ENCODE measurements at places on chromosomes 7 and 10.

DNA sequence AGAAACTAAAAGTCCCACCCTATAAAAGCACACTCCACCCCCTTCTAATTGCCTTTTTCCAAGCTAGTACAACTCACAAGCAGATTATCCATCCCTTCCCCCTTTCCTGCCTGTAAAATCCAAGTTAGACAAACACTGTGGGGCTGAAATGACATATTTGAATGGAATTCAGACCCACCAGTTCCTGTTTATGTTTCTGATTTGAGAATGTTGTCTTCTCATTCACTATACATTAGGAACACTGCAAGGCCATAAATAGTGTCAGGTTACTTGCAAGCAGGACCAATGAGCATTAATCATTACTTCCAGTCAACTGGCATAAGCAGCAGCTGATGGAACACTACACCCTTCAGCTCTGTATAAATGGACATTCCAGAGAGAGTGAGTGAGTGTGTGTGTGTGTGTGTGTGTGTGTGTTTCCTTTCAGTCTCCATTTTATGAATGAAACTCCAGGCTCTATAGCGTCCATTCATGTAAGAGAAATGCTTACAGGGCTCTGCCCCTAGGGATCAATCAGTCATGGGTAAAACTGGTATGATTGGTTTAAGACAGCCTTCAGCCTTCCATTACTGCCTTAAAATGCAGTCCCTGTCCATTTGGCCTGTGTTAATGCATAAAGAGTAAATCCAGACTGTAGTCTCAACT is 69.3 kb downstream of the ETV1 start:
- DNase-seq = no peak

GRCh38 chr7:107269790-107270189 is 101.0 kb downstream of the HBP1 start:
- DNase-seq = no peak

GRCh38 chr10:33715303-33715975 is 381.0 kb upstream of the NRP1 start:
- DNase-seq = no peak

DNA sequence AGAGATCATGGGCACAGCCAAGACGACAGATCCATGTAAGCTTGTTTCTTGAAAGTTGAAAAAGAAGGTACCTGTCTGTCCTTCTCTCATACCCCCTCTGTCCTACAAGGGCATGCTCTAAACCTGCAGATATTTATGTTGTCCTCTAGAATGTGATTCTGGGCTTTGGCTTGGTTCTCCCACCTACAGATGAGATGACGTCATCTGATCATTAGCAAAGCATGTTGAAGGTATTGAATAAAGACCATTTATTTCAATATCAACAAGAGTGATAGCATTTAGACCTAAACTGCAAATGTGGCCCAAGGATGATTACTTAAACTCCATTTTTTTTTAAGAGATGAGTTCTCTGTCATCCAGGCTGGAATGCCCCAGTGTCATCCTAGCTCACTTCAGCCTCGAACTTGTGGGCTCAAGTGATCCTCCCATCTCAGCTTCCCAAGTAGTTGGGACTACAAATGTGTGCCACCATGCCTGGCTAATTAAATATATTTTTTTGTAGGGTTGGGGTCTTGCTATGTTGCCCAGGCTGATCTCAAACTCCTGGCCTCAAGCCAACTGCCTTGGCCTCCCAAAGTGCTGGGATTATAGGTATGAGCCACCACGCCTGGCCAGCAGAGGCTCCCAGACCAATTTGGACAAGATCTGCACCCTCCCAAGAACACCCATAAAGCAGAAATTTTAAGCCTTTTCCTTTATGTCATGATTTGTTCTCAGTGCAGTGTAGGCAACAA is 184.2 kb downstream of the PRPF18 start:
- DNase-seq = no peak

GRCh38 chr10:124693801-124694416 is 50.3 kb downstream of the FAM53B start:
- DNase-seq = no peak

DNA sequence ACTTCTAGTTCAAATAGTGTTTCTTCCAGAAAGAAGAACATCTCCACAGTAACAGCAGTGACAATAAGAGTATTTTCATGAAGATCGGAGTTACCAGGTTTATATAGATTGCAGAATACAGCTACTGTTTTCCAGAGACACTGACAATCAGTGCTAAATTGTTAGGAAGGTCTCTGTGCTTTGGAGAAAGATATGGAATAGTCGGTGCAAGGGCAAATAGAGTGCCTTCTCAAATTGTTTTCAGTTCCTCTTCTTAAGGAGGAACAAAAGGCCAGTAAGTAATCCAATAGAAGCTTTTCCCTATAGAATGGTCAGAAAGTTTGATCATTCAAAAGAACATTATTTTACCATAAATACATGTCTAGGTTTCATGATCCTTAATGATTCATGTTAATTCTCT is 2.6 kb upstream of the KIAA1217 start:
- no peak for DNase-seq

DNA sequence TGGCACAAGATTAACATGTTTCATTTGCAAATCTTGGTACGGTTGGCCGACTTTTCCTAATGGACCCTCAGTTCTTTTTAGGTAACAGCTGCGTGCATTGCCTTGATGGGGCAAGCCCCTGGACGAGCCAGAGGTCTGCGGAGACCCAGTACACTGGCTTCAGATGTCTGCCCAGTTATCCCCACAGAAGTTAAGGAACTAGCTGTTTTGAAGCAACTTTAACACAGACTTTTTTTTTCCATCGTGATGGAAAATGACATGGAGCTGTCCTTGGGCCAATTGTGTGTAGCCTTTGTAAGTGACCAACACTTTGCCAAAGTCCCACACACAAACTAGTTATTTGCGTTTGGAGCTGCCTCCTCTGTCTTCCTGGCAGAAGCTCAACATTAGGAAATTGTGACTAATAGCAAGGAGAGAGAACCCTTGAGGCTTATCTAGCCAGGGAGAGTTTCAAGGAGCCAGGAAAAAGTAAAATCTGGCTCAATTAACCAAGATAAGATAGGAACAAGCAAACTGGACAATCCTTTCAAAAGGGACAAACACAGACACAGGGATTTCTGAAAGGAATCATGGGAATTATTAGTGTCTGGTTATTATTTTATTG is 99.6 kb upstream of the BMPER start:
- no peak for DNase-seq

GRCh38 chr10:102150970-102151773 is 1.0 kb upstream of the NOLC1 start:
- no peak for DNase-seq

DNA sequence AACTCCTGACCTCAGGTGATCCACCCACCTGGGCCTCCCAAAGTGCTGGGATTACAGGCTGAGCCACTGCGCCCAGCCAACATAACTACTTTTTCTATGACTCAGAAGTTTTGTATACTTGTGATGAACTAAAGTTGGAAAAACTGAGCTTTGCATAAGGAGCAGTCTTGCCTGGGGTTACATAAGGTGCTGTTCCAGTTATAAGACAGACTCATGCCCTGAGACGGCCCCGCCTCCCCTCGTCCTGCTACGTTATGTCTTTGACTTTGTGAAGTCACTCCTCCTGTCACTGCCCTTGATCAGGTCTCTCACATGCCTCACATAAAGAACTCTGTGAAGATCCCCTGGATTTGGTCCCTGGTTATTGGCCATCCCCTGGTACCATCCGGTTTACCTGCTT is 40.4 kb upstream of the OPN4 start:
- no peak for DNase-seq

- DNase-seq = no peak
These were observed 73.0 kb downstream of the XRCC2 start for GRCh38 chr7:152602962-152603361.

GRCh38 chr10:49115015-49115795 is at the start of gene VSTM4:
VSTM4 (minus strand) TSS chr10:49115522; CDS start chr10:49115485, 37 bp downstream.
- no peak for DNase-seq

- DNase-seq = no peak
These were observed 18.1 kb downstream of the TRIL start for GRCh38 chr7:28939844-28940544.

GRCh38 chr7:157432957-157433576 is 96.3 kb downstream of the DNAJB6 start:
- DNase-seq = peak; percentile 45

GRCh38 chr10:79447911-79448731 is 2.7 kb upstream of the ZCCHC24 start:
- DNase-seq = no peak

DNA sequence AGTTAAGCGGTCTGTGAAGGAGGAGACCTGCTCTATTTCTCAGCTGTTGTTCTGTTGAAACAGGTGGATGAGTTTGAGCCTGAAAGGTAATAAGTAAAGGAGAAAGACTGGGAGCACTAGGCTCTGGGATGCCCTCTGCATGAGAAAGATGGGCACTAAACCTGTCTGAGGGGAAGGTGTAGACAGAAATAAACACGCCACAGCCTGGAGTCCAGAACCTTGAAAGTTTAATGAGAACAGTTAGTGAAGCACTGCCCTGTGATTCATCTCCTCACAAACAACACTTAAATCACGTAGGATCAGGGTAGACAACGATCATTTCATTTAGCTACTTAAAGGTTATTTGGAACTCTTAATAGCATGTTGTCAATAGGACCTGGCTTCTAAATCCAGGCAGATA is 193.1 kb downstream of the PHTF2 start:
- DNase-seq = no peak

- no peak for DNase-seq
These were observed 181.6 kb downstream of the EVX1 start for GRCh38 chr7:27424231-27424630.

- no peak for DNase-seq
These were observed 34.2 kb downstream of the C10orf67 start for GRCh38 chr10:23310404-23310803.

GRCh38 chr10:116554628-116555027 is 8.9 kb downstream of the PNLIP start:
- DNase-seq = no peak

DNA sequence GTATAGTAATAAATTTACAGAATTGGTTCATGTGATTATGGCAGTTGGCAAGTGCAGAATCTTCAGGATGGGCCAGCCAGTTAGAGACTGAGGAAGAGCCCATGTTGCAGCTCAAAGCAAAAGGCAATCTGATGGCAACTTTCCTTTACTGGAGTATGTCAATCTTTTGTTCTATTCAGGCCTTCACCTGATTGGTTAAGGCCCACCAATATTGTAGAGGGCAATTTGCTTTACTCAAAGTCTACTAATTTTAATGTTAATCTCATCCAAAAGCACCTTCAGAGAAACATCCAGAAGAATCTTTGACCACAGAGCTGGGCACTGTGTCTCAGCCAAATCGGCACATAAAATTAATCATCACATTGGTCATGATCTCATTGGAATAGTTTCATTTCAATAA is 20.0 kb upstream of the POM121L12 start:
- no peak for DNase-seq

DNA sequence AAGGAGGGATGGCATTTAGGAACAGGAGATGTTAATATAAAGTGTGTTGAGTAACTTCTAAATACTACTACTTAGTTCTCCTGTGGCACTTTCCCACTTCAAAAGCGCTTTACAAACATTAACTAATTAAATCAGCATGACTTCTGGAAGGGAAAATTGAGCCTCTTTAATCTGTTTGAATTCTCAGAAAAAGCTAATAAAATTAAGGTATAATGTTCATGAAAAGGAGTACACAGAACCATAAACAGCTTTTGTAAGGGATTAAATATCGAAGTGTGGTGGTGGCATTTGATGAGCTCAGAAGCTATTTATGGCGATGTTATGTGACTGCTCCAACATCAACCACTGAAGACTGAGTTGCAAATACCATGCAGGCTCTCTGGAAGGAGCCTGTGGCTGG is 10.2 kb upstream of the VAX1 start:
- no peak for DNase-seq

DNA sequence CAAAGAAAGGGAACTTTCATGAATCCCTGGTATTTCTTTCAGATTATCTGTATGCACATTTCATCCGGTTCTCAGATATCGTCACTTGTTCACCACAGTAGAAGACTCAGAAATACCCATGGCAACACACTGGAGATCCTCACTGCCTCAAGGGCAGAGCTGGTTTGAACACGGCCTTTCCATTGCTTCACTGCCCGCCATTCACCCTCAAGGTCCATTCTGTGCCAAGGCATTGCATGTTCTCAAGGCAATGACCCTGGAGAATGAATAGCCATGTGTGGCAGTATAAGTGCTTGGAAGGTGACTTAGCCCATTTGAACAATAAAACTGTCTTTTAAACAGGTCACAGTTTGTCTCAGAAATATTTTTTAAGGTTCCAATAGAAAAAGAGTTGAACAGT is 606.5 kb downstream of the IPMK start:
- DNase-seq = no peak

DNA sequence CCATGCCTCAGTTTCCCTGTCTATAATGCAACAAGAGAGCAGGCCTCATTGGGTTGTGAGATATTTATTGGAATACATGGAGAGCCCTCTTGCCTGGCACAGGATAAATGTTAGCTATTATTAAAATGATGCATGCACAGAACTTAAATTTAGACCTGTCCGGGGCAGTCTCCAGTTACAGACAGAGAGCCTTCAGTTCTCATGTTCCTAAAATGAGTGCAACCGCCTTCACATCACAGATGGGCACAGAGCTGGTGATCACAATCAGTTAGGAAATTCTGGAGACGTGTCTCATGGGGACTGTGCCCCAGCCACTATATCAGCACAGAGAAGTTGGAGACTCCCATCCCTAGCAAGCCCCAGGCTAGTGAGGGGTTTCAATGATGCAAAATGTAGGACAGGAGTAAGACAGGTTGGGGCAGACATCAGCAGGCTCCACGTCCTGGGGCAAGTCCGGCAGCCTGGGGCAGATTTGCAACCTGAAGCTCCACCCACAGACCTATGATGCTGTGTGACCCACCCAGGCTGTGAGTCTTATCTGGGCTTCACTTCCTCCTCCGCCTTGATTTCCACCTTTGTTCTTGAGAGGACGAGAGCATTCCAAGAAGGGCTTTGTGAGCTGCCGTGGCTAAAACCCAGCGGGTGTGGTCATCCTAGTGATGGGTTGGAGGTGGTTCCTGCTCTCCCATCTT is 49.4 kb downstream of the CXCL12 start:
- DNase-seq = no peak

GRCh38 chr10:93087846-93088245 is 14.2 kb downstream of the CYP26A1 start:
- no peak for DNase-seq

DNA sequence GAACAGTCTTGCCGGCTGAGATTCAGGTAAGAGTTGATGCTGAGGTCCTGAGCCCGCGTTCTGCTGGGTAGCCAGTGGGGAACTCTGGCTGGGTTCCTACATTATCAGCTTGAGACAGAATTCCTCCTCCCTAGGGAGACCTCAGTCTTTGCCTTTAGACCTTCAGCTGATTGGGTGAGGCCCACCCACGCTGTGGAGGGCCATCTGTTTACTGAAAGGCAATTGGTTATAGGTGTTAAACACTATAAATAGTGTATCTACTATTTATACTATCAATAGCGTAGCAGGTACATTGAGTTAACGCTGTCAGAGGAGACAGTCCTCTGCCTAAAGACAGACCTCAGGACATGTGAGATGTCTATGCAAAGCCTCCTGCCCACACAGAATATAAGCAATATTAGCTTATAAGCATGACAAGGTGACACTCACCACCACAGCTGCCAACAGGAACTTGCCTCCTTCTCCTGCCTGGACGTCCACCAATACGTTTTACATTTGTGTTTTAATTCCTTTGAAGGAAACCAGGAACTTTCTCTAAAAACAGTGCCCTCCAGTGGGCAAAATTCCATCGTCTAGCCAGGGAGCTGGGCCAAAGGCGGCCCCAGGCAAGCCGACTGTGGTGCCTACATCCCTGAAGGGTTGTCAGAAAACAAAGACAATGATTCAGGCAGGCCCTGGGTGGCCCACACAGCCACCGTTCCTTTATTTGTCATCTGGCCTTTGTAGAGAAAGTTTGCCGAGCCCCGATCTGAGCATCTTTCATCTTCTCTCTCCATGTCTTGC is 58.8 kb downstream of the INSIG1 start:
- DNase-seq = no peak

Measured in KG1 (cell line).